Vagina (tissue), 2 donors: ENCODE measurements at places on chromosomes 13 and 19.

- DNase-seq = no peak
These were observed 331.3 kb downstream of the NDFIP2 start for GRCh38 chr13:79812070-79812850.

GRCh38 chr19:42548552-42548951, 20.3 kb upstream of the CEACAM1 start:
- DNase-seq = no peak

DNA sequence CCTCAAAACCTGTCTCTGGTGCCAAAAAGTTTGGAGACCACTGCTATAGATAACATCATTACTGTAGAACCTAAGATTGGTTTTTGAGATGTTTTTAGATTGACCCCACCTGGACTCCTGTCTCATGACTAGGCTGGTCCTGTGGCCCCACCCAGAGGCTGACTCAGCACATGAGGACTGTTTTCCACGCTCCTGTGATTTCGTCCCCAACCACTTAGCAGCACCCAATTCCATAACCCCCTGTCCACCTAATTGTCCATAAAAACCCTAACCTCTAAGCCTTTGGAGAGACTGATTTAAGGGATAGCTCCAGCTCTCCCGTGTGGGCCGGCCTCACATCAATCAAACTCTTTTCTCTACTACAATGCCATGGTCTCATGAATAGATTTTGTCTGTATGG, 25.6 kb upstream of the GAS6 start:
- DNase-seq = no peak

DNA sequence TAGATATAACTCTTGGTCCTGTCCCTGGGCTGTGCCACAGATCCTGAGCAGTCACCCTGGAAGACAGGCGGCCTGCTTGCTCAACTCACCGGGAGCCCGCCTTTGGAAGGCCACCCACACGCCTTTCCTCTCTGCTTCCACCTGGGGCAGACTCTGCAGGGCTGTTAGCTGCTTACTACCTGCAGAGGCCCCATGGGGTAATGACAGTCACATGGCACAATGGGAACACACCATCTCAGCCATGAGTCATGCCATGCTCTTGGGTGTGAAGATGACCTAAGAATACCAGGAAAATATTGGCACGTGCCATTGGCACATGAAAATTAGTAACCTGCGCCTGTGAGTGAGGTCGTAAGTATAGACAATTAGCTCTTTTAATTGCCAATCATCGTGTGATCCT, 108.6 kb downstream of the COL4A2 start:
- DNase-seq = no peak

- no peak for DNase-seq
These were observed 54.9 kb downstream of the WDFY2 start for GRCh38 chr13:51639171-51639570.

DNA sequence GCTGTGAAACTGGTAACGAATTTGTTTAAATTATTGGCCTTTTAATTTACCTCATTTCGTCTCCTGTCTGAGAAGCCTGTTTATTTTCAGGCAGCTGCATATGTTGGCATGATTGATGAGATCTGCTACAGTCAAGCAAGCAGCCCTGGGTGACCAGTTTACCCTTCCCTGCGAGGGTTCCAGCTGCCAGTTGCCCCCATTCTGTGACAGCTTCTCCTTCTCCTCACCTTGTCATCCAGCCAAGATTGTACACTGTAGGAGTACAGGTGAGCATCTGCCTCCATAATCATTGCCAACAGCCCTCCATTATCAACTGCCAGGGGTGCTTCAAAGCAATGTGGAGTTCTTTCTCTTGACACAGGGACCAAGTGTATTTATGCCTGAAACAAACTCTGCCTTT, 1979.9 kb upstream of the PRR20A start:
- no peak for DNase-seq
